ENCODE measurements at places on chromosomes 12 and 14.

- no peak for DNase-seq
Measured at GRCh38 chr14:104788873-104789663, 6.5 kb downstream of the AKT1 start.

DNA sequence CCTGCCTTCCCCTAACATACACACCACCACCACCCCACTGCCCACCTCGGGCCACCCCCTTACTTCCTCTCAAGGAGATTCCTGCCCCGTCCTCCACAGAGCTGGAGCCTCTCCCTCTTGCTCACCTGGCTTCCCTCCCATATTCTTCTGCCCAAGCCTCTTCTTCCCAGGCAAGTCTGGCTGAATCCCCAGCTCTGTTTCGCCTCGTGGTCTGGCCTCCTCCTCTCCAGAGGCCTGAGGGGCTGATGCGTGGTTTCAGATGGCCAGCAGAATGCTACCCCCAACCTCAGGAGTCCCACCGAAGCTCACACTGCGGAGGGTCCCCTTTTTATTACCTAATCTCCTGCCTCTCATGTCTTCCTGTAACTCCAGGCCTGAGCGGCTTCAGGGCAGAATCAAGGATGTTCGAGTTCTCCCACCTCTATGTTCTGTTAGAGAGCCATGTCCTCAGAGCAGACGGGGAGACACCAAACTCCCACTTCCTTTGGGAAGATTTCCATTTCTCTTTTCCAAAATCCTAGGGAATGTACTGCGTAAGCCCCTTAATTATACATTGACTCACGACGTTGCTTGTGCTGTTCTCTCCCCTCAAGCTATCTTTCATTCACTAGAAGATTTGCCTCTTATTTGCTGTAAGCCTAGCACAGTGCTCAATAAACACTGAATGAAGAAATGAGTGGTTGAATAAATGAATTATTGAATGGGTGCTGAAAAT lies 33.9 kb upstream of the LTBP2 start:
- DNase-seq: no peak

GRCh38 chr12:31970199-31970598 lies 11.0 kb downstream of the RESF1 start:
- no peak for DNase-seq

- DNase-seq: no peak
Measured at GRCh38 chr14:104248203-104249055, 110.0 kb downstream of the KIF26A start.

DNA sequence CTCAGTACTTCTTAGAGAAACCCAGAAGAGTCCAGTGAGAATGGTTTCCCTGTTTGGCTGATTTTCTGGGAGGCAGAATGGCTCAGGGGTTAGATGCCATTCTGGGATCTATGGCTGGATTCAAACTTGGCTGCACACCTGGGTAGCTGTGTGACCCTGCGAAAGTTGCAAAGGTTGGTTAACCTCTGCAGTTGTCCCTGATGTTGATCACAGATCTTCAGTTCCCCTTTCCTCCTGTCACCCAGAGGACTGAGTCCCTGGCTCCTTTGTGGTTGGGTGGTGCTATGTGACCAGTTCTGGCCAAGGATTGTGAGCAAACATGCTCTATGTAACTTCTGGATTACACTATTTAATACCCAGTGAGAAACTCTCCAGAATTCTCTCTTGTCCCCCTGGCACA lies 418.0 kb downstream of the RGS6 start:
- no peak for DNase-seq

DNA sequence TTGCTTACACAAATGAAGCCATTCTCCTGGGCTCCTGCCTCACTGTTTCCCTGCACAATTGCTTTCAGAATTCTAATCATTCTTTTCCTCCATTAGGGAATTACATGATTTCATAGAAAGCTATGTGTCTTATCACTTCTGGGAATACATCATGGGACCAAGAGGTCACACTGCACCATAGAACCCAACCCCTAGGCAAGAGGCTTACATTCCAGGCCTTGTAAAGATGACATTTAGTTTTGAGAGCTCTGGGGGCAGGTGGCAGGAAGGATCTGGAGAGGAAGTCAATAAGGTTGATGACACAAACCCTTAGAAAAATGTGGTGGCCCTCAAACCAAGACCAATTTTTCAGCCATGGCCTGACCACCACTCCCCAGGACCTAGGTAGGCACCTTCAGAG lies 57.1 kb downstream of the NUAK1 start:
- DNase-seq: no peak

DNA sequence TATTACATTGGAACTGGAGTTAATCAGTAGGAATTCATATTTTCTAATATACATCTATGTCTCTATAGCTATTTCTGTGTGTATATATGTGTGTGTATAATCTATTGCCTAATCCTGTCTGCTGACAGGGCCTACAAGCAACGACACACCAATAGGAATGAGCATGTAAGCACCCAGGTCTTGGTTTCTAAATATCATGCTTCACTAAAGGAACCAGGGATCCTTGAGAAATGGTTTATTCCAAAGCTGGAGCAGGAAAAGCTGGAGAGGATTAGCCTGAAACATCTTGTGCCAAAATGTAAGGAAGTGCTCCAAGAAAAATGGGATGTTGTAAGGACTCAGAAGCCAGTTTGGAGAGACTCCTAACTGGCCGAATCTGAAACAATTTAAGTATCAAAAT lies 29.3 kb upstream of the LGALS3 start:
- DNase-seq: no peak

DNA sequence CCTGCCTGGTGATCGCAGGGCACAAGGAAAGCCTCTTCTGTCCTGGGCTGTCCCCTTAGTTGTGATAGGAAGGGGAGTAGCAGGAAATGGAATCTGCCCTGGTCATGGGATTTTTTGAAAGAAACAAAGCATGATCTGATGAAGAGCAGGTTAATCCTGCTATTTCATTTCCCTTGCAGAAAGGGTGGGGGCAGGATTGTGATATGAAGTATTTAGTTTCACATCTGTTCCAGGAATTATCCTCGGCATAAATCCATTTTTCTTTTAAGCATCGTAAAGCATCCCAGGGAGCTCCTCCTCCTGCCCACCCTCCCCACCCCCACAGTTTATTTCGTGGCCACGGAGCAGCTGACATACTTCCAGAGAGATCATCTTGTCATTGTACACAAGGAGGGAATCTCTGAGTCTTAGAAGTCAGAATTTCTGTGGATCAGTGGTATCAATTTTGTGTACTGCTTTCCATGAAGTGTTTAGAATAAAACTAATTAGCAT lies 53.1 kb downstream of the TGFB3 start:
- no peak for DNase-seq

GRCh38 chr14:32382704-32383103 lies 53.6 kb downstream of the AKAP6 start:
- DNase-seq: no peak

- DNase-seq: no peak
Measured at GRCh38 chr14:52919971-52920370, 30.9 kb downstream of the FERMT2 start.

DNA sequence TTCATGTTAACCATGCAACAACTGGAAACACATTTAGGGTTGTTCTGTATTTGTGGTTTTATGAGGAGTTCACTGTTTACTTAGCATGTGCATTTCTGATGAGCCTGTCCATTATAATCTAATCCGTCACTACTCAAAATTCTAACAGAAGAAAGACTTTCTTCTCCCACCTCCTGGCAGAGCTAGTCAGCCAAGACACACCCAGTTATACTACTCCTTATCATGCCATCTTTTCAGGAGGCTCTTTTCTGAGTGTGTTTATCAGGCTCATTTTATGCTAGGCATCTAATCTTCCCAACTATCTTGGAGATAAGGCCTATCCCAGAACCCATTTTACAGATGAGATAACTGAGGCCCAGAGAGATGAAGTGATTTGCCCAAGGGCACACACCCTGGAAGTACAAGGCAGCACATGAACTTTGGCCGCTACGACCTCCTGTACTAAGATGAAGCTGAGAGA lies 10.4 kb upstream of the MED13L start:
- no peak for DNase-seq

- DNase-seq: no peak
Measured at GRCh38 chr14:23352506-23353432, at the start of gene SLC22A17. Gene SLC22A17 (minus strand): TSS chr14:23352887.

DNA sequence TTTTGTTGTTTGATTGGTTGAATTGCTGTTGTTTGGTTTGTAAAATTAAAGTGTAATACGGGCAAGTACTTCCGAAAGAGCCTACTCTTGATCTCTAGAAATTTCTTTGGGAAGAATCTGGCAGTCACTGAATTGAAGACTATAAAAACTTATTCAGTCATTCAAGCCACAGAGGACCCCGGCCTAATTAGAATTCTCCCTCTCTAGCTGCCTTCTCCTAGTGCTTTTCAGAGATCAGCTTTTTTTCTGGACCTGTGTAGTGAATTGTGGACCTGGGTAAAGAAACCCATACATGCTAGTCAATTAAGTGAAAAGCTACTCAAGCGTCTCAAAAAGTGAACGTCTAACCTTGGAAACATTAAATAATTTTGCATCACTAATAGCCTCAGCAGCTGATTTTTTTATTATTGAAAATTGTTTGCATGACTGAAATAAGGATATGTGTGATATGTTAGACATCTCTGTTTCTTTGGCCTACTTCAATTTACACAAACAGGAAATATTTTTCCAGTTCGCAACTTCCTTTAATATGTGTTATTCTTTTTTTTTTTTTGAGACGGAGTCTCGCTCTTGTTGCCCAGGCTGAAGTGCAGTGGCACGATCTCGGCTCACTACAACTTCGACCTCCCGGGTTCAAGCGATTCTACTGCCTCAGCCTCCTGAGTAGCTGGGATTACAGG lies 27.2 kb downstream of the EFCAB11 start:
- DNase-seq: no peak

DNA sequence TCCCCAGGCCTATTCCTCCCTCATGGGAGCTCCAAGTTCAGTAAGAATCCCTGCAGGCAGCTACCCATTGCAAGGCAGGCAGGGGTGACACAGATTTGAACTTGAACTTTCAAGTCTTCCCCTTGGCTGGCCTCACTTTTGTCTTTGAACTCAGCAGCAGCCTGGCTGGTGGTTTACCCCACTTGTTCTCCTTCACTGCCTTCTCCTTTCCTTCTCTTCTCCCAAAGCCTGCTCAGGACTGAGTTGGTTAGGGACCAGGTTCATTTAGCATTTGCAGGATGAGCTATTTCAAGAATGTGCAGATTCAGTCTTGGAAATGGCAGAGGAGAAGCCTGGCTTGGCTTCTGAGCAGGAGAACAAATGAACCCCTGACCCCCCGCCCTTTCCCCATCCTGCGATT lies 67.7 kb upstream of the TBX3 start:
- no peak for DNase-seq

GRCh38 chr14:44700694-44701093 lies 193.6 kb upstream of the FSCB start:
- no peak for DNase-seq

GRCh38 chr14:71319666-71320065 lies 412.4 kb downstream of the PCNX1 start:
- DNase-seq: no peak

GRCh38 chr12:55993230-55993853 lies 3.7 kb upstream of the SUOX start:
- no peak for DNase-seq

DNA sequence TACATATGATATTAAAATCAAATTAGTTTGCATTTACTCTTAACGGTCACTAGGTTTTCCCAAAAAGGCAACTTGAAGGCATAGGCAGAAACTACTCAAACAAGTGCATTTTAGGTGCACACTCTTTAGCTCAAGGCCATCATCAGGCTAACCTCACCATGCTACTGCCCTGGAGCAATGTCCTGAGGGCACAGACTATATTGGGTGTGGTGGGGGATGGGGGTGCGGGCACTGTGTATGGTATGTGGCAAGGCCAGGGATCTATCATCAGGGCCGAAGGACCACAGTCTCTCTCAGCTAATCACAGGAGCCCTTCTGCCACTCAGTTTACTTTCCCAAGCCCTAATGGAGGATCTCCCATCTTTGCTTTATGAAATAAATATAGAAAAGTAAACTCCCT lies 51.9 kb downstream of the SH2B3 start:
- no peak for DNase-seq

DNA sequence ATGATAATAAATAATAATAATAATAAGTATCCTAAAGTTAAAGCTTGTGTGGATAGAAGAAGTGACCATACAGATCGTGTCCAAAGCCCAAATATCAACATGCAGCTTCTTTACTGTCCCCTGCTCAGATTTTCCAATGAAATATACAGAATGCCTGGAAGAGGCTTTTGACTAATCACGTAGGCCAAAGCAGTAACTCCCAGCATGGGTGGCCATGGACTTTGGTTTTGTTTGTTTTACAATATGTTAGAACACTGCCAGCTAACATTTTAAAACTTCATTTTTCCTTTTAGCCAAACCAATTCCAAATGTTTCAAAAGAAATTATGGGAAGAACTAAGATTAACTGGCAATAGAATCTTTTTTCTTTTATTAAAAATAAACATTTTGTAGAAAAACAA lies 400.0 kb upstream of the FLRT2 start:
- no peak for DNase-seq

- DNase-seq: no peak
Measured at GRCh38 chr12:64323006-64323405, 67.6 kb downstream of the C12orf56 start.

GRCh38 chr12:112482733-112483132 lies 64.0 kb downstream of the PTPN11 start:
- no peak for DNase-seq

DNA sequence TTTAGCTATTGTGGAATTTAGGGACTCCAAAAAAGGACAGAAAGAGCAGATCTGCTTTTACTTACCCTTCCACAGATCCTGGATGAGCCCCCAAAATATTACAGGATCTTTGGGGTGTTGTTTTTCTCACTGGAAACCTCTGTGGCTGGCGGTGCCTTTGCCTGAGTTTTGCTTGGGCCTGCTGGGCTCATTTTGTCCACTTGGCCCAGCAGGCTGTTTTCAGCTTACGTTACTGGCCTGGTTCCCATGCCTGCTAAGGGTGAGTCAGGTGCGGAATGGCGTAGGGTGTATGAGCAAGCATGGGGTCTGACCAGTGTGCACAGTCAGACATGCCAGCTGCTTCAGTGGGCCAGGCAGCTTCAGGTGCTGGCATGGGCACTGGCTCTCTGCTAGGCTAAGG lies 45.8 kb downstream of the HSD17B6 start:
- DNase-seq: no peak

Data from NCI-H774 (cell line).